ENCODE measurements at places on chromosomes 7 and 10. TPM values are rescaled to one million over a fixed set of nuclear protein-coding genes. Genes with fewer than 3 reads are reported as not detected.

Gene CYP2C18
- total RNA-seq, result 0.04 TPM

Gene PPP1R17
- total RNA-seq, result not detected

Gene PLEKHA1
- 15.8 TPM for total RNA-seq

Gene ADIRF
- not detected for total RNA-seq

Gene PRLHR
- total RNA-seq, result not detected

- no peak for DNase-seq
Measured at GRCh38 chr7:127021019-127021738, 231.6 kb downstream of the GRM8 start.

DNA sequence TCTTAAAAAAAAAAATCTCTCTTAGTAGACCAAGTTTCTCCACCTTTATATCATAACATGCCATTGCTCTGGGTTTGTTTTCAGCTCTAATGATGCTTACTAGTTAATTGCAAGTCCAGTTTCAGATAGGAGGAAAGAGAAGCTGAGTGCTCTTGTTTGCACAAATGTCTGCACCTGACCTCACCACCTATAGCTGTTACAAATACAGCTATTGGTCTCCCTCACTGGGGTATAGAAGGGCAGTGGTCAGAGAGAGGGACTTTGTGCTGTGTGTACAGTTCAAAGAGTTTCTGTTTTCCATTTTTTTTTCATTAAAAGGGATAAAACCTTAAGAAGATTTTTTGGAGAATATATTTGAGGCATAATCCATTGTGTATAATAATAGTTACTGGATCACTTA, 52.7 kb downstream of the TAS2R16 start:
- DNase-seq, result no peak

GRCh38 chr7:110940756-110941155, 150.2 kb upstream of the LRRN3 start:
- DNase-seq, result no peak

DNA sequence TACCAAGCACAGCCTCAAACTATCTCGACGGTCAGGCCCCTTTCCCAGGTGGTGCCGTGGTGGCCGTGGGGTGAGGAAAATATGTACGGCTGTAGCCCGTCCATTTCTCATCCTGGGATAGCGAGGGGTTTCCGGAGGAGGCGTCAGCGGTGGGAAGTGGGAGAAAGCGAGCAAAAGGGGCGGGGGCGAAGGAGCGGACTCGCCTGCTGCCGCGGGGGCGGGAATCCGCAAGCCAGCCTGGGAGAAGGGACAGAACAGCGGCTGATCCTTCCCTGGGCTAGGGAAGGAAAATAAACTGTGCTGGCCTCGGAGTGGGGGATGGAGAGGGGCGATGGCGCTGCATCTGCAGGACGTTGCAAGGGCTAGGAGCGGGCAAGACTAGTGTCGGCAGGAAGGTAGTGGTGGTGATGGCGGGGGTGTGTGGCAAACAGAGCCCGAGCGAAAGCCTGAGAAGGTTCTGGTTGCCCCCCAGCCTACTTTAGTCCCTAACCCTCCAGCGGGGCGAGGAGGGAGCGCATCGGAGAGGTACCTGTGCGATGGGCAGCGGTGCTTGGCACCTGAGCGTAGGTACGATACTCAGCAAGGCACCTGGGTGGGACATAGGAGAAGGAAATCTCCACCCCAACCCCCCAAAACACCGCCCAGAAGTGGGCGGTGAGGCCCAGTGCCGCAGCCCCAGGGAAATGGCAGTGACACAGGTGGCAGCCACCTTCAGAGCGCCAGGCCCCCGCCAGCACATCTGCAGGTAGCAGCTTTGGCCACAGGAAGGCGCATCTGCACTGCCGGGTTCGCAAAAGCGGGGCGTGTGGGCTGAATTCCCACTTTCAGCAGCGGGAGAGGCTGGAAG, 49.9 kb upstream of the STEAP1B start:
- DNase-seq, result no peak

DNA sequence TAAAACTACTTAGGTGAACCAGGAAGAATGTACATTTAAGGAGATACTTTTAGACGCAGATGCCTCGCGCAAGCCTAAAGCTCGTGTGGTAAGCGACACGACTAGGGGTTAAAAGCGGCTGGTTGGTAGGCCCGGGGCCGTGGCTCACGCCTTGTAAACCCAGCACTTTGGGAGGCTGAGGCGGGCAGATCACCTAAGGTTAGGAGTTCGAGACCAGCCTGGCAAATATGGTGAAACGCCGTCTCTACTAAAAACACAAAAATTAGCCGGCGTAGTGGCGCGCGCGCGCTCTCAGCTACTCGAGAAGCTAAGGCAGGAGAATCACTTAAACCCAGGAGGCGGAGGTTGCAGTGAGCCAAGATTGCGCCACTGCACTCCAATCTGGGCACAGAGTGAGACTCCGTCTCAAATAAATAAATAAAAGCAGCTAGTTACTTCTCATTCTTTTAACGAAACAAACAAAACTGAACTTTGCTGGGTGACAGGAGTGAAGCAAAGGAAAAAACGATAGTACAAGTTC, 879 bp downstream of the NUDT5 start:
- no peak for DNase-seq

DNA sequence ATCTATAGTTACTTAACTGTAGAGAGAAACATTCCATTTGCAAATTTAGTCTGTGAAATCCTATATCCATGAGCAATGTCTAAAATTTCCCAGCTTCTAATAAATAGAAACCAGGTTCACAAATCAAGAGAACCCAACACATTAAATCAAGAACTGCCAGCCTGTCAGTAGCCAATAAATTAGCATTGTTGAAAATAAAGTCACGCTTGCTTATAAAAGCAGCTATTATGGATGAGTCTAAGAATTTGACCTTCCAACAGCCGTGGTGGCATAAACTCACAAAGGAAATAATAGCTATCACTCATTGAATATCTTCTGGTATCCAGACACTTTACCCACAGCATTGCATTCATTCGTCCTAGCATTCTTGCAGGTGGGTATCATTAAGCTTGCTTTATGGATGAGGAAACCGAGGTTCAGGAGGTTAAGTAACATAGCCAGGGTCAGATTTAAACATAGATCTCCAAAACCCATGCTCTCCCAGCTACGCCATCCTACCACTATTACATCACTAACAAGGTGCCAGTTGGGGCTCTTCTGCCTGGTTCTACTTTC, 260.1 kb upstream of the YAE1 start:
- no peak for DNase-seq
